ENCODE measurements at places on chromosomes 3 and 15. TPM values are rescaled to one million over a fixed set of nuclear protein-coding genes. Genes with fewer than 3 reads are reported as not detected.

RPUSD2 gene
- total RNA-seq, result 18.8 TPM

ATP10A gene
- 0.36 TPM for total RNA-seq

KIF15 gene
- total RNA-seq, result 33.8 TPM

CCRL2 gene
- not detected for total RNA-seq

NME9 gene
- total RNA-seq, result not detected

All from HepG2 (cell line).